SJSA1 (cell line): ENCODE measurements at places on chromosomes 7 and 10.

DNA sequence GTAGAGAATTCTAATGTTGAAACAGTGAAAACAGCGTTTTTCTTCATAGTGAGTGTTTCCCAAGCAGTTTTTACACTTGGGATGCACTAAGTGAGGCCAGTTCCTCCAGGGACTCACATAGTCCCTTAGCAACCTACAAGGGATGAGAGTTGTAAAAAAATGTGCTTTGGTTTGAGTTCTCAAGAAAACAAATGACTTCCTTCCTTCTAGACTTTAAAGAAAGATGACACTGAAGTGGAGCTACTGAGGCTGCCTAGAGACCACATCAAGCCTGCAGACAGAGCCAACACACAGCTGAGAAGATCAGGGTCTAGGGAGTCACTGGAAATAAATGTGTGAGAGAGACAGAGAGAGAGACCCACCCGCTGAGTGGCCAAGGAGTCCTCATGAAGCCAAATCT is 264.4 kb downstream of the TNS3 start:
- no peak for DNase-seq

DNA sequence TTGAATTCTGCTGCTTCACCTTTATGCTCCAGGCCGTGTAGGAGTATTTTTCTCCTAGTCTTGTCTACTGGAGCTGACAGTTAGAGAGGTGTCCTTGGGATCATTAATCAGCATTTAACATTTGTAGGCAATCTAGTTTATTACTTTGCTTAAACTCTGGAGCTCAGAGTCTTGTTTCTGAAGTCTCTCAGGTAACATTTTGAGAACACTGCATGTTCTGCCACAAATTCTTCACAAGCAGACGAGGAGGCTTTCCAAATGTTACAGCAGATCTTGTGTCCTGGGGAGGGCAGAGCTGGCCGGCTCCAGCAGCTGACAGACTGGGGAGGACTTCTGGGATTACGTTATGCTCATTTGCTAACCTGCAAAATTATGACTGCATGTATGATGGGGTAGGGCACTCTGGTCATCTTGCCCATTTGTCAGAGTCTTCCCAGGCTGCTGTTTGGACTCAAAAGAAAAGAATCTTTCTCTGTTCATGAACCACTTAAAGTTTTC is 50.5 kb downstream of the GALNT17 start:
- no peak for DNase-seq

DNA sequence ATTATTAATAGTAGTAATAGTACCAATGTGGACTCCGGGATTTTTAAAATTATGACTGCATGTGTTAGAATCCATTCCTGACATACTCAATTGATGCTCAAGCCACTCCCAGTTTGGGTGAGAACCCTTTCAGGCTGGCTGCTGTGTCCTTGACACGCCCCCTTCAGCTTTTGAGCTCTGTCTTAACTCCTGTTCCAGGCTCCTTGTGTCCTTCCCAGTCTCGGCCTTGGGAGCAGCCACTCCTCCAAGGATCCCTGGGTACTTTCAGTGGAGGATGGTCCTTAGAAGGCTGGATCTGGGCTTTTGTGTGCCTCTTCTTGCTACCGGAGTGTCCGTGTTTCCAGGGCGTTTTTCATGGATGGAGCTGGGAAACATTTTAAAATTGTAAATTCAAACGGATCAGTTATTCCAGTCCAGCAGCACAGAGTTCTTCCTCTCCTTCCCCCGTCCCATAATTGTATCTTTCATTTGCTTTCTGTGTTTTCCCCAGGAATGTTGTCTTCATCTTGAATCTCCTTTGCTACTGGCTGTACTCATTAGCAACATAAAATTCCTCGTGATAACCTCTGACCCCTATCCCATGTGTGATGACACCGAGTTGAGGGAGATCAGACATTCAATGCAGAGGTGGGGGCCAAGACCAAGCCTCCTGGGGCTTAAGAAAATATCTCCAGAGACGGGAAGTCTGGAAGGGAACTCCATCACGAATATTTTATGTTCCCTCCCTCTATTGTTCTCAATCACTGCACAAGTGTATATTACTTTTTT is 40.0 kb upstream of the PFKFB3 start:
- no peak for DNase-seq

GRCh38 chr7:104198673-104199278 is 9.0 kb downstream of the ORC5 start:
- no peak for DNase-seq

DNA sequence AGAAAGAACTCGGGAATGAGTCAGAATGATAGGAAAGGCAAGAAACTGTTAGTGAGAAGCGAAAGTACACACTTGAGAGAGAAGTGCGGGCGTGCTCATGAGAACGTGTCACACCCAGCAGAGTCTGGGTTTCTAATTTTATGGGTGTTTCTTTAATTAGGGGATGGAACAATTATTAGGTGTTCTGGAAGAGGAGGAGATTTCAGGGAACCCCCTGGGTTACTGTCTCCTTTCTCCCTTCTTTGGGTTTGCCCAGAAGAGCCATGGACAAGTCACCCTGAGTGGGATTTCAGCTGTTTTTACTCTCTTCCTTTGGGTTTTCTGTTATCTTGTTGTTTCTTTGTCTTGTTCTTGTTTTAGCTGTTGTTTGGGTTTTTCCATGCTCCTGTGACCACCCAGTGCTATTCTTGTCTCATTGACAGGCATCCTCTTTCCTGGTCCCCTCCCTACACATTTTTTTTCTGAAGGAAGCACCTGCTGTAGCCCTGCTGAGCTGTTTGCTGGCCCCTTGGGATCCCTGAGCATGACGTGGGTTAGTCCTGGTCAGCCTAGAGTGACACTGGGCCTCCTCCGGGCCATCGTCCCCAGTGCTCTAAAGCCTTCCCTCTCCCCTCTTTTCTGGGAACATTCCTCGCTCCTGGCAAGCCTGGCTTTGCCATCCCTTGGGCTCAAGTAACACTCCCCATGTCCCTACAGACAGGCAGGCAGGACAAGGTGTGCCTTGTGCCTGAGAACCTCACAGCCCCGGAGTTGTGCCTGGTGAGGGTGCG is 3.5 kb downstream of the SH2D4B start:
- DNase-seq, result peak; percentile 21

- peak; percentile 76 for DNase-seq
These were observed 609 bp downstream of the SGPL1 start for GRCh38 chr10:70816220-70816894.

DNA sequence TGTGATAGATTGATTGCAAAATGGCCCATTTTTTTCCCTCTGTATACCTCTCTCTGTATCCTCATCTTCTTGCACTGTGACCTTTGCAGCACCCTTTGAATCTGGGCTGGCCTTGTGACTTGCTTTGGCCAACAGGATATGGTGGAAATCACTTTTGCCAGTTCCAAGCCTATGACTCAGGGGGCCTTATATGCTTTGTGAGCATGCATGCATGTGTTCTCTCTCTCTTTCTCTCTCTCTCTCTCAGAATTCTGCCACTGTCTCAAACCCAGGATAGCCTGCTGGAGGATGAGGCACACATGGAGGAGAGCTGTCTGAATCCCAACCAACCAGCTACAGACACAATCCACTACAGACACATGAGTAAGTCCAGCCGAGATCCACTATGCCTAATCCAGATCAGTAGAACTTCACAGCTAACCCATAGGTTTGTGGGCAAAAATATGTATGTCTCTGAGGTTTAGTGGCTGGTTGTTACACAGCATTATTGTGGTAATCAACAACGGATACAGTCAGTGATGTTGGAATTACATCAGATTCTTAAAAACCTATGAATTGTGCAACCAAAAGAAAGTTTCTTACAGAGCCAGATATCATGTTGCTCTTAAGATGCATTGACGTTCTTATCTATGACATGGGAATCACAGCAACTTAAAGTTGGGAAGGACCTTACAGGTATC is 41.8 kb upstream of the ABCB4 start:
- DNase-seq, result no peak

- DNase-seq, result no peak
These were observed 4.4 kb upstream of the MALSU1 start for GRCh38 chr7:23294549-23295400.

DNA sequence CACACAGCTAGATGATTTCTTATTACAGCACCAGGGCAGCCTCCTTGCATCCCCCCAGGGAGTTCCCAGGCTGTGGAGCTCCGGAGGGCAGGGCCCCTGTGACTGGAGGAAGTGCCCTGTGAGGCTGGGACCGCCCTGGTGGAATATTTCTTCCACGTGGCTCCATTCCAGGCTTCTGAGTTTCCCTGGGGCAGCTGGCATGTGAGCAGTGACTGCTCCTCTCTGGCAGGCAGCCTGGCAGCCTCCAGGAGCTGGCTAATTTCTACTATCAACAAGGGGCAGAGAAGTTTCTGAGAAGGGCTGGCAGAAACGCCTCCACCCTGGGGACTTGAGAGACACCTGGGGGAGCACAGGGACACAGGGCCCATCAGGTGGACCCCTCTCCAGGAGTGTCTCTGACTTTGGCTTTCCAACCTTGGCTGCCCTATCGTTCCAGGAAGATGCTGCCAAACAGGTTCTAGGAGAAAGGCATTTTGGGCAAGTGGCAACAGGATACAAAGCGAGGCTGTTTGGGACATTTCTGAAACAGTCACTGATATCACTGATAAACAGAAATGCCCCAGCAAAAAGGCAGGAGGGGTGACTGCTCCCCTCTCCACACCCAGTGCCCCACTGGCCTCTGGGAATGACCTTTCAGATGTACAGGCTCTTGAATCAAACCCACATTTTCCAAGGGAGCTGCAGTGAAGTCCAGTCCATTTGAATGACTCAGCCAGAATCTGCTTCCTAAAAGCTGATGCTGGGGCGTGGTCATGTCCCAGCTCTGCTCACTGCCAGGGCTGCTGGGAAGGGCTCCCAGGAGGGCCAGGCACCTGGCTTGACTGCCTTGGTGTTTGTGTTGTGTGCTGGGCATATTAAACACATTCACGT is 16.1 kb downstream of the MYOF start:
- peak; percentile 97 for DNase-seq

- no peak for DNase-seq
These were observed 191.8 kb downstream of the TNS3 start for GRCh38 chr7:47389923-47390630.

GRCh38 chr7:123929655-123930054 is 4.6 kb downstream of the SPAM1 start:
- DNase-seq, result no peak

GRCh38 chr7:1401011-1401410 is 58.3 kb downstream of the MICALL2 start:
- no peak for DNase-seq

GRCh38 chr10:58335306-58336005 is 650 bp downstream of the UBE2D1 start:
- DNase-seq, result no peak

DNA sequence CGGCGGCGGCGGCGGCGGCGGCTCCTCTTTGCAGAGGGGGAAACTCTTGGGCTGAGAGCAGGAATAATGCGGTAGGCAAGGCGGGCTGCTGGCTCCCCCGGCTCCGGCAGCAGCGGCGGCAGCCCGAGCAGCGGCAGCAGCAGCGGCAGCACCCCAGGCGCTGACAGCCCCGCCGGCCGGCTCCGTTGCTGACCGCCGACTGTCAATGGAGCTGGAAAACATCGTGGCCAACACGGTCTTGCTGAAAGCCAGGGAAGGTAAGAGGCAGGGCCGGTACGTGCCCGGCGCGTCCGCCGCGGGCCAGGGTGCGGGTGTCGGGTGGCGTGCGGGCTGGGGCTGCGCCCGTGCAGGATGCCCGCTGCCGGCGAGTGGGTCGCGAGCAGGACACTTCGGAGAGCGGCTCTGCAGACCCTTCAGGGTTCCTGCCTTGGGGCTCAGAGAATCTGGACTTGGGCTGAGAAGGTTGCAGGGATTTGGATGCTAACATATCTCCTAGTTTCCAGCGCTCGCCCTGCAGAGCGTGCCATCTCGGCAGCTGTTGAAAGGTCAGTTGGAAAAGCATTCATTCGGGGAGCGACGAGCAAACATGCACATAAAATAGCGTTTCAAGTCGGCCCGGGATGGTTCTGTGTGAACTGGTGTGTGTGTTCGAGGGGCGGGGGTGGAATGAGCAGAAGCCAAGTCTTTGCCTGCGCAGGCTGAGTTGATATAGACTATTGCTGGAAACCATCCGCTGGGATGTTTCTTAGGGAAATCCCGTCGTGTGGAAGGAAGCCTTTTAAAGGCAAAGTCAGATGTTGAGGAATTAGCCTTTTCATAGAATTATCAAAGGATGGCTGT is 562 bp downstream of the GRK5 start:
- DNase-seq, result peak; percentile 56

- no peak for DNase-seq
These were observed 6.2 kb upstream of the MBL2 start for GRCh38 chr10:52778511-52779392.

DNA sequence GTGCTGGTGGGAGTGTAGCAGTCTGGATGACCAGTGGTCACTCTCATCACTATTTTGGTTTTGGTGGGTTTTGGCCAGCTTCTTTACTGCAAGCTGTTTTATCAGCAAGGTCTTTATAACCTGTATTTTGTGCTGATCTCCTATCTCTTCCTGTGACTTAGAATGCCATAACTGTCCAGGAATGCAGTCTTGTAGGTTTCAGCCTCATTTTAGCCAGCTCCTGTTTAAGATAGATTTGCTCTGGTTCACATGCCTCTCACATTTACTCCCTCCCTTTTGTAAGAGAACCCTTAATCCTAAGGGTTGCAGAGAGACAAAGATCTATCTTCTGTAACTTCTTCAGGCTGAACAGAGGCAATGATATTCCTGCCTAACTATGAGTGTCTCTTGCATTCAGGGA is 51.2 kb upstream of the INHBA start:
- DNase-seq, result no peak

DNA sequence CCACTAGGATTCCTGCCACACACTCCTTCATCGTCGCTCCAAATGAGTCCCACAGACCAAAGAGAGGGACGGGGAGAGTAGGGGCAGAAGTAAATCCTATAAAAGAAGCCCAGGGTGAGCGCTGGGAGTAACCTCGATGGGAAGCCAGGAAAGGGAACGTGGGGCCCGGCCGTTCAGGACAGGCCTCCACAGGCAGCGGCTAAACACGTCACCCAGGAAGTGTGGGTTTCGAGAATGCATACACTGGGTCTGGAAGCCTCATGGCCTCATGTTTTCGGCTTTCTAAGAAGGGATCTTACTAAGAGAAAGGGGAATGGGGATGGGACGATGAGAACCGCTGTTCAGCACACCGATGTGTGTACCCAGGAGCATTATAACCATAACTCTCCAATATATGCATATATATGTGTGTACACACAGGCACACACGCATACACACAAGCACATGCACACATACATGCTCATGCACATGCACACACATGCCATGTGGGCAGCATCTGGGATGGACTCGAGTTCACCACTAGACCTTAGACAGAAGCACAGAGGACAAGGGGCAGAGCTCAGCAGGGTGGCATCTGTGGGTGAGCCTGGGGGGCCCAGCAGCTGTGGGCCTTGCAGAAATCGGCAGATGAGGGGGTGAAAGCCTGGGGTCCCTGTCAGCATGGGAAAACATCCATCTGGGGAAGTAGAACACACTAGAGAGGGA is 14.8 kb upstream of the CNPY1 start:
- no peak for DNase-seq

- DNase-seq, result no peak
These were observed 91.2 kb downstream of the DNAJB6 start for GRCh38 chr7:157427811-157428553.

DNA sequence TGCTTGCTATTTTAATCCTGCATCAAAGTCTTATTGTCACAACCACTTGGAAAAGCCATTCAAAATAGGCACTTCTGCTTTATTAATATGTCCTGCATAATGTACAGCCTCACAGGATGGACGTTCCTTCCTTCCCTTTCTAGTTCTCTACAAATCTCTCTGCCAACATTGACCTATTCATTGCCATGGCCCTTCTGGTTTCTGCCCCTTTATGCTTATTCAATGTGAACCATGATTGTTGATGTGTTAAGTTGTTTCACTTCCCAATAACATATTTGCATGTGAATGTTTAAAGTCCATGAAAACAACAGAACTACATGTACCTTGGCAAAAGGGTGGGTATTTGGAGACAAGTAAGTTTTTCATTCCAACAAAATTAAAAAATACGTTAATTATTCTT is 45.7 kb downstream of the COL28A1 start:
- DNase-seq, result no peak

GRCh38 chr10:31664803-31665202 is 263.8 kb downstream of the ARHGAP12 start:
- no peak for DNase-seq
